ENCODE measurements at places on chromosomes 6 and 20.
A peak's percentile ranks its signal among the peaks of the same experiment; 100 is the strongest.

- no peak for DNase-seq
Observed at GRCh38 chr6:157181649-157182048, 141.7 kb downstream of the TMEM242 start.

- DNase-seq: no peak
Observed at GRCh38 chr6:117346142-117346930, 79.4 kb downstream of the ROS1 start.

GRCh38 chr20:57007171-57007540 is 259.3 kb downstream of the BMP7 start:
- no peak for DNase-seq

GRCh38 chr20:63738687-63739129 is 868 bp upstream of the SLC2A4RG start:
- DNase-seq: peak; percentile 20

GRCh38 chr6:25150863-25151262 is 128.3 kb upstream of the CARMIL1 start:
- no peak for DNase-seq

DNA sequence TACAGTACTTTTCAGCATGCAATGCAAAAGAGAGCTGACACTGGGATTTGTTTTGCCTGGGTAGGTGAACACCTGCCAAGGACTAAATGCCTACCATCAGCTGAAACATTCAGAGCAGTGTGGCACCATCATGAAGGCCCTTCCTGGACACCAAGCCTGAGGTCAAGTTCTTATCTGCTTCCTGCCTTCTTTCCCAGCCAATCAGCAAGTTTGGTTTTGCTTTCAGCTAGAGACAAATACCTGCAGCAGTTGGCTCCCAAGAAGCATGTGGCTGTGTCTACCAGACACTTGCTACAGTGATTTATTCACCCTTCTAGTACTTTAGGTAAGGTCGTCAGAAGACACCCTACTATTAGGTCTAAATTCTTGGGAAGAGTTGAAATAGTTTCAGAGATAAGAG is 112.8 kb downstream of the TBX18 start:
- no peak for DNase-seq

DNA sequence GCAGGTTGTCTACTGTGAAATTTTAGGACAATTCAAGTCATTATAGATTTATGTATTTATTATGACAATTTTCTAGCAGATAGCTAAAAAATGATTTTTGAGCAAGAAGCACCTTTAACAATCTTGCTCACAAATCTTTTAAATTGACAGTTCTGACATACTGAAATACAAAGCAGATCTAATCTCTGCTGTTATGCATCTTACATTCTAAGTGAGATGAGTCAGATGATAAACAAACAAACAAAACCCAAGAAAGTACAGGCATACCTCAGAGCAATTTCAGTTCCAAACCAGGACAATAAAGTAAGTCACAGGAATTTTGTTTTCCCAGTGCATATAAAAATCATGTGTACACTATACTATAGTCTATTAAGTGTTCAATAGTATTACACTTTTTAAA is 430.7 kb upstream of the PTCHD4 start:
- DNase-seq: no peak

- DNase-seq: no peak
Observed at GRCh38 chr6:35774116-35774794, 2.1 kb upstream of the CLPSL2 start.

- no peak for DNase-seq
Observed at GRCh38 chr20:10984913-10985312, 311.1 kb upstream of the JAG1 start.

GRCh38 chr6:83307849-83308248 is 114.7 kb downstream of the RWDD2A start:
- no peak for DNase-seq

DNA sequence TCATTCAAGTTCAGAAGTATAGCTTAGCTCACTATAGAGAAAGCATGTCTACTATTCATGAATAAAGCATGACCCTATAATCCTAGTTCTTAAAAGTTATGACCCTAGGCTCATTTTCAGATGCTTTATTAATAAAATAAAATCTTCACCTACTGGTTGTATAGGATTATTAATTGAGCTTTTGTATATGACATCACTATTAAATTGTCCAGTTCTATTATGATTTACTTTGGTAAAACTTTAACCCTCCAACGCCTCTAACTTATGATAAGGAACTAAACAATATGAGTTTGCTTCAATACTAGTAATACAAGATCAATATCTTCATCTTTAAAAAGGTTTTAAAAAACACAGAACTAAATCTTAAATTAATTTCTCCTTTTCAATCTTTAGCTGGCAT is 263.4 kb upstream of the THEMIS start:
- DNase-seq: no peak

DNA sequence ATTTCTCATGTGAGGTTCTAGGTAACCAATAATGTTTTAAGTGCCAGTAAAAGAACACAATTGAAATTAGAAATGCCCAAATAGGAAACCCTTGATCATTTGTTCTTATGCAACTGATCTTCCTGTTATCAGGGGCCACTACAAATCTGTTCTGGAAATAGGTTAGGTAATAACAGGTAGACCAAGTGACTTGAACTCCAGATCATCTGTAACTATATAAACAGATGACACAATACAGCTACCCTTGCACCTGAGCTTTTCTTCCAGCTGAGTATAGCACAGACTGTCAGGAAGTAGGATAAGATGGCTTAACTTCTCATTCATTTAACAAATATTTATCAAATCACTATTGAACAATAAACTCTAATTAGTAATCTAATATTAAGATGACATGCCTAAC is 52.5 kb downstream of the MAN1A1 start:
- DNase-seq: no peak

DNA sequence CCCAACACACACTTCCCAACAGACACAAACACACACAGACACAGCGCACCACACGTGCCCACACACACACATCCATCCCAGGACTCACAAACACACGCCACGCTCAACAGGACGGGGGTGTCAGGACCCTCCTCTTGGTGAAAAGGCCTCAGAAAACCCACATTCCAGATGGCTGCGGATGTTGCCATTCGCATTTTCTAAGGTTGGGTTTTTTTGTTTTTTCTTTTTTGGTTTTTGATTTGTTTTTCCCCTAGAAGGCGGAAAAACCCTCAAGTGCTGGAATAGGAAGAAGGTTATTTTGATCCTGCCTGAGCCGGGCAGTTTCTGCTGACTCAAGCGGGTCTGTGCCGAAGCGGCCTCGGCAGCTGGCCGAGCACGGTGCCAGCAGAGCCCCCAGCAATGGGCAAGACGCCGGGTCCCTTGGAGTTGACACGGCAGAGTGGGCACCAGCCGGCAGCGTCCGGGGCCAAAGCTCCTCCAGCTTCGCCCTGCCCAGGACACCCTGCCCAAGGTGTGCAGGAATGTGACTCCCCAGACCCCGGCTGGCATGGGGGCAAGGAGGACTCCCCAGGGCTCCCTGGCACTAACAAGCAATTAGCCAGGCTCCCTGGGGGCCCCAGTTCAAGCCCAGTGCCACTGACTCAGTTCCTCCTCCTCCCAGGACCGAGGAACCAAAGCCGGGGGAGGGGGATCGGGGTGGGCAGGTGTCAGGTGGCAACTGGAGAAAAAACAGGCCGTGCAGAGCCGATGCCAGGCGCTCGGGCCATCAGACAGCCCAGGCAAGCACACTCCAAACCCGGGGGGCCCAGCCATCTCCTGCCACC is 40.9 kb upstream of the ZBP1 start:
- no peak for DNase-seq

DNA sequence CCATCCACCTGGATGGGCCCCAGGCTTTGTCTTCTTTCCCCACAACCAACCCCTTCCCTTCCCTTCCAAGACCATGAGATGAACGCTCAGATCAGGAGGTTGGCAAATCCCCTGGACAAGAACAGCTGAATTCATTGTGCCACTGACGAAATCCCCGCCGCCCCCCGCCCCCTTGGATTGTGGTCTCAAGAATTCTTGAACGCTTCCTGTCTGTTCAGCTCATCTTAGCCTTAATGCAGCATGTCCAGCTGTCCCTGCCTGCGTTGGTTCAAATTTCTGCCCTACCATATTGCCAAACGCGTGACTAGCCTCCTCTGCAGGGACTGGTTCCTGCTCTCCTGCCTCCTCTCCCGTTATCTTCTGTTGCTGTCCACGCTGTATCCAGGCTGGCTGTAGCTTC is 133.2 kb downstream of the CDH4 start:
- DNase-seq: no peak

DNA sequence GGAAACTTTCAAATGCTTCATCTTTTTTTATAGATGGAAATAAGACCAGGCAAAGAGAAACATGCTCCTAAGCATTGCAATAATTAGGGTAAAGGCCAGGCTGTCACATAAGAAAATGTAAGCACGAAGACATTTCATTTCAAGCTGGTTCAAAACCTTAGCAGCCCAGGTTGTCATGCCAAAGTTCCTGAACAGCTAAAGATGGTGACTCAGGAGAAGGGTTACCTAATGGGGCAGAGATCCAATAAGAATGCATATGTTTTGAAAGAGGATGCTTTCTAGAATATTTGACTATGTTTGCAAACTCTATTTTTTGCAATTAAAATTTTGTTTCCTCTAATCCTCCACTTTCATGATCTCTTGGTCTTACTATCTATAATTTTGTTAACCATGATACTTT is 65.6 kb upstream of the PHACTR2 start:
- no peak for DNase-seq

DNA sequence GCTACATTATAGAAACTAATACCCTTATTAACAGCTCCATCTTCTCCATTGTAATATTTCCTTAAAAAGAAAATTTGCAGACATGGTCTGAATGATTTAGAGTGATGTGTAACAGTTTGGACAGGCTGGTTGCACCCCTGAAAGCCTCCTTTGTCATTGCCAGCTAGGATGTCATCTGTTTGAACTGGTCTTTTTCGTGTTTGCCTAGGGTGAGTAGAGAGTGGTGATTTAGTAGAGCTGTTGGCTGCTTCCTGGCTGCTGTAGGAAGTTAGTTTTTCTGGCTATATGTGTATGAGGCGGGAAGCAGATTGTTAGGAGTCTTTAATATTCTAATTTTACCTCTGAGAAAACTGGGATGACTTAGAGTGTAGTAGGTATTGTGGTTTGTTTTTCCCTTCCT is 101.1 kb downstream of the ZFAND3 start:
- no peak for DNase-seq

DNA sequence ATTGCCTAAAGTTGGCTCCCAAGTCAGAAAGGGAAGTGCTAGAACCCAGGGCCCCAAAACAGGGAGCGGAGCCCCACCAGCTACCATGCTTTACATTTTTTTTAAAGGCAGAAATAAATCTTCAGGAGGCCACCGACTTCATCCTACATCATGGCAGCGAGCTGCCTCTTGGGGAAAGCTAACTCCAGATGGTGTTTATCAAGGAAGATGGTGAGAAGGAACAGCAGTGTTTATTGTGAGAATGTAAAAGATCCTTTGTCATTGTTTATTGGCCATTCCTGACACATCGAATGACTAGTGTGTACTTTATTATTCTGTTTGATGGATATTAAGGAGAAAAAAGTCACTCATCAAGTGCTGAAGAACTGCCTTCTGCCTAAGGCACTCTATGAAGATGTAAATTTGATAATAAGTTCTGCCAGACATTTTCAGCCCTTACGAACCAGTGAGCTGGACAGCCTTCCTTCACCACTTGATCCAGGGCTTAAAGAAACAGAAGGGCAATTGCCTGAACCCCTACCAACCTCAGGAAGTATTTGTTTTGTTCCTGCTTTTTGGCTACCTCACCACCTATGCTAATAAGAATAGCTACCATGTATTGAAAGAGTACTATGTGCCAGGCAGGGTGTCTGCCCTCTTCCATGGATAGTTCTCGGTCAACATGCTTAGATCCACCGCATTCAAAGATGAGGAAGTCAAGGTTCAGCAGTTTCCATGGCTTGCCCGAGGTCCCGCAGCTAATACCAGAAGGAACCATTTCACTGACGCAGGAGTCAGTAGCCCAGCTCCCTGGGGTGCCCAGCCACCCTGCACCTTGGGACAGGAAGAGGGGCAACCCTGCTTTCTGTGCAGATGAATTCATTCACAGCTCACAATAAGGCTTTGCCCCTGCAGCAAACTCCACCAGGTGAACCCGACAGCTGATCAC is 194.7 kb upstream of the RREB1 start:
- DNase-seq: no peak

- no peak for DNase-seq
Observed at GRCh38 chr20:44807051-44807683, 3.2 kb downstream of the RIMS4 start.

GRCh38 chr20:58094160-58094559 is 134.3 kb downstream of the ANKRD60 start:
- DNase-seq: no peak

GRCh38 chr6:53499094-53499493 is 45.8 kb downstream of the GCLC start:
- DNase-seq: no peak

DNA sequence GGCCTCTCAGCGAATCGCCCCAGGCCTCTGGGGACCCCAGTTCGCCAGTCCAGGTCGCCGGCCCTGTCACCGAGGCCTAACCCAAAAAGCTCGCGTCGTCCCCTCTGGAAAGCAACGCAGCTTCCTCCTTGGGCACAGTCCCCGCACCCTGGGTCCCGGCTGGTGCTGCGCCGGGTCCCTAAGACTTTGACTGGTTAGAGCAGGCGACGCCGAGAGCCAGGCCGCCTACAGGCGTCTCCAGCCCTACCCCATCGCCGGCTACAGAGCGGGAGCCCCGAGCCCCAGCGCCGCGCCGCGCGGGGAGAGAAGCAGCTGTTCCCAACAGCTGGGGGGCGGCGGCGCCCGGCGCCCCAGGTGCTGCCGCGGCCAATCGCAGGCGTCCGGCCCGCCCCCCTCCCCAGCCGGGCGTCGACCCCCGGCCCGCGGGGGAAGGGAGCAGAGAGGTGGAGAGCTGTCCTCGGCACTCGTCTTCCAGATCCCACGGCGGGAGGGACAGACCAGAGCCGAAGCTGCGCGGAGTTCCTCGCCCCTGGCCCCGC is 540 bp upstream of the RBM24 start:
- DNase-seq: no peak

DNA sequence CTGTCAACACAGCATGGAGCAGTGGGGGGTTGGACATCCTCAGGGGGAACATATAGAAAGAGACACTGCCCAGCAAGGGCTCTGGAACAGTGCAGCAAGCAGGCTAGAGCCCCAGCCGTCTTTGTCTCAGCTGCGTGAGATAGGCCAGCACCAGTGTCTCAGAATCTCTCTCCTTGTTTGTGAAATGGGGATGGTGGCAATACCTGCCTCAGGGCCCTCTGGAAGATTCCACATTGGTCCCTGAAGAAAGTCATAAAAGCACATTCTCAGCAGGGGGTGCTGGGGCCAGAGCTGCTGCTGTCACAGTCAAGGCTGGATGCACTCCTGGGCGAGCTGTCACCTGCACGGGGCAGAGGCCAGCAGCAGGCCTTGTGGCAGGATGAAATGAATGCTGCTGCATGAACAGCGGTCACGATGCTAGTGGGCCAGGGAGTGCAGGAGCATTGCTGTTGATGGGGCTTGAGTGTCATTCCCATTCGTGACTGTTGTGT is 121.7 kb downstream of the SYCP2 start:
- no peak for DNase-seq

- DNase-seq: no peak
Observed at GRCh38 chr20:3551681-3552434, 81.0 kb downstream of the ATRN start.

- DNase-seq: no peak
Observed at GRCh38 chr6:84166395-84166794, 61.0 kb downstream of the CEP162 start.

- DNase-seq: no peak
Observed at GRCh38 chr6:14273191-14273590, 155.6 kb downstream of the CD83 start.
